ENCODE measurements at places on chromosomes 4 and X.

GRCh38 chrX:134929808-134930207, 61.0 kb upstream of the SMIM10 start:
- DNase-seq, result no peak

DNA sequence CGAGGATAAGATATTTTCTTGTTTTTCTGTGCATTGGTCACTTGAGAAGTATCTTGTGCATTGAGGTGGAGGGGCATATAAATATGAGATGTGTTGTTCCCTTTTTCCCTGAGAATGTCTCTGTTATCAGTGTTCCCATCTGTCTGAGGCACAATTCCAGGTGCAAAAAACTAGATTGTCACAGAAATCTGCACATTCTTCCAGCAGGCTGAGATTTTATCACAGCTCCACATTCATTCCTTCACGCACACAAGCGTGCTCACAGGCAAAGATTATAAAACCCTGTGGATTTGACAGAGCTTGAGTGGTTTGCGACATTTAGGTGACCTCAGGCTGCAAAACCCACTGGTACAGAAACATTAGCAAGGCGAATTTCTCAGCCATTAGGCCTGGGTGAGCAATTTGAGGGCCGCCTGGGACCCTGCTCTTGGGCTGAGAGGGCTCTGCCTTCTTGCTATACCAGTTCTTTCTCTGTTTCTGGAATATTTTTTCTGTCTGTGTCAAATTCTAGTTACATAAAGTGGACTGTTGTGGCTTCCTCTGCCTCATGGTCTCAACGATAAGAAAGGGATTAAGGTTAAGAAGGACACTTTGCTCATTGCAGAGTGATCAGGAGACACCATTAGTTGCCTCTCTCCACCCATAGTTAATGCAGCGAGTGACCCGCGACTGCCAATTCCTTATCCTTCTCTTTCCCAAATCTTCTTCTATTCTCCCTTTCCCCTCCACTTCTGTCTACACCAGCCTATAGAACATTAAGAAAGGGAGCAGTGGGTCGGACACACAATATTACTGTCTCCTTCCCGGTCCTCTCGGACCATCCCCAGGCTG, 86.7 kb upstream of the C1QTNF7 start:
- no peak for DNase-seq

DNA sequence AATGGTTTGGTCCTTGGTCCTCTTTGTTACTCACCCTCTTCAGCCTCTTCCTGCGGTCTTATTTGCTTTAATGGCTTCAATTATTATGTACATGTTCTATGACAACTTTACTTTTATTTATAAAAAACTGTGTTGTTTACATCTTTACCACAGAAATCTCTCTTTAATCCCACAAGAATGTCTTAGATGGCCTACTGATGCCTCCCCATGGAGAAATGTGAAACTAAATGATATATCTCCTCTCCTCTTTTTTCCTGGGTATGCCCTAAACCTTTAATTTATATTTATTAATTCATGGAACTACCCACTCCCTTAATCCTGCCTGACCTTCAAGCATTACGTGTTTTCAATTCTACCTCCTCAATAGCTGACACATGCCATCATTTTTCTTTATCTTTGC, 573.2 kb downstream of the CENPC start:
- no peak for DNase-seq

- DNase-seq, result no peak
Observed at GRCh38 chr4:41652971-41653370, 95.6 kb downstream of the PHOX2B start.

- no peak for DNase-seq
Observed at GRCh38 chrX:129908636-129909035, 2.7 kb downstream of the UTP14A start.

GRCh38 chr4:164828955-164829354, 48.0 kb upstream of the APELA start:
- DNase-seq, result no peak

DNA sequence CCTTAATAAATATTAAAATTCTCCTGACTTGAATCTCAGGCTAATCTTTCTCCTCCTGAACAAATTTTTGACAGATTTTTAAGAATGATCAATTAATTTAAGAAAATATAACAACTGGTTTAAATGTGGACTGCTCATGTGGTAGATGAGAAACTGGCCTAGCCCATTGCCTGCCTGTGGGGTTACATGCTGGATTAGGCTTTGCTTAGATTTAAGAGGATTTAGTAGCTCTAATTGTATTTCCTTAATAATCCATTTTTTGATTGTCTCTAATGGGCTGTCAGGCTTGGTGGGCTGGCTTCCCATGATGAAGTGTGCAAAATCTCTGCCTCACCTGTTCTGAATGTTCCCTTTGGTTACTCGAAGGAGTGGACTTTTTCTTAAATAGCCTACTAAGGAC, 27.8 kb upstream of the LIMCH1 start:
- no peak for DNase-seq

DNA sequence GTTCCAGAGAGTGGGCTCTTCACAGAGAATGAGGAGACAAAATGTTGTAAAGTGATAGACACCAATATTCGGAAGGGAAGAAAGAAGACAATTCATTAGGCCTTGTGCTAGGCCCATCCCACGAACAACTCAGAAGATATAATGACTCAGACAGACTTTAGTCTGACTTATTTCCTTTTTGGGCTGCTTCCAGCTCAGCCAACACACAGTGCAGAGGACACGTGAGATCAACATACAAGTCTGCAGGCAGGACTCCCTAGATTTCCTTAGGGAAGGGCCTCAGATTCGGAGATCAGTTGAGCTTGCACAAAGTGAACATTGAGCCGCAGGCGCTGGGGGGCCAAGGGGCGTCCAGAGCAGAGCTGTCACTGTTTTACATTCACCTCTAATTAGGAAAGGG, 290.7 kb upstream of the TENM3 start:
- DNase-seq, result no peak

GRCh38 chr4:138689187-138689586, 326.4 kb upstream of the NOCT start:
- DNase-seq, result no peak

DNA sequence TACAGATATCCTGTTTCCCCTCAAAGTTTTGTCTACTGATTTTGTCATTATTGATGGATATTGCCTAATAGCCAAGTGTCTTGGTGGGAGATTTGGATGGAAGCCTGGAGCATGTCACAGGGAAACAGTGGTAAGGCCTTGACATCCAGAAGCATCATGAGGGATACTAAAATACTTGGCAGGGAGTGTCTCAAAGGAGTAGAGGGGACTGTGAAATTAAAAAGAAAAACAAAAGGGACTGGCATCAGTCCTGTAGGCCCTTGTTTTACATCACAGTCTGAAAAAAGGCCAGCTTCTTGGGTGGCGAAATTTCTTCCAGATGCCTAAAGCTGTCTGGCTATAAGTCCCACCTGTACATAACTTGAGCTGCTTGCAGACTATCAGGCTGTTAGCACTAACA, 83.8 kb downstream of the GUCY2F start:
- DNase-seq, result no peak

DNA sequence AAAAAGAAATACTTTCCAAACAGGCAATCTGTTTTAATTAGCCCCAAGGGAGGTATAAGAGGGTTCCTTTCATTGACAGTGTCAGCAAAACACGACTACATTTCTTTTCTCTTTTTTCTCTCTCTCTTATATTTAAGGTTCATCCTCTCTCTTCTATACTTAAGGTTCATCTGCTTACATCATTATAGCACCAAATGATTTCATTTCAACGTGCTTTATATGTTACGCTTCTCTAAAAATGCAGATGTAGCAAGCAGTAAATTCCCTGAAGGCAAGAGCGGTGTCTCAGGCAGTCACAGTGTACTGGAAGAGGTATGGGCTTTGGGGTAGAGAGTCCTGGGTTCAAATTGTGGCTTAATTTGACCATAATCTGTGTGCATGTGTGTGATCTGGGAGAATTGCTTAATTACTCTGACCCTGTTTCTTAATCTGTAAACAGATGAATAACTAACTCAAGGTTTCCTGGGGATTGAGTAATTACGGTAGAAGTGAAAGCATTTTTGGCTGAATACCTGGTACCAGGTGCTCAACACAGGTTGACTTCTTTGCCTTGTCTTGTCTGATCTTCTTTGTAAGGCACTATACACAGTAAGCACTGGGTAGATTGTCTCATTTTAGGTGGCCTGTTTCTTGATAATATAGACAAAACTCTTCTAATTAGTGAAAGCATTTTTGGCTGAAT, 180.8 kb downstream of the SPRY1 start:
- no peak for DNase-seq

- DNase-seq, result no peak
Observed at GRCh38 chr4:42751587-42751986, 94.7 kb upstream of the ATP8A1 start.

GRCh38 chrX:18875256-18875878, 108.5 kb downstream of the PHKA2 start:
- DNase-seq, result no peak

- no peak for DNase-seq
Observed at GRCh38 chrX:153634832-153635231, 12.2 kb upstream of the DUSP9 start.

DNA sequence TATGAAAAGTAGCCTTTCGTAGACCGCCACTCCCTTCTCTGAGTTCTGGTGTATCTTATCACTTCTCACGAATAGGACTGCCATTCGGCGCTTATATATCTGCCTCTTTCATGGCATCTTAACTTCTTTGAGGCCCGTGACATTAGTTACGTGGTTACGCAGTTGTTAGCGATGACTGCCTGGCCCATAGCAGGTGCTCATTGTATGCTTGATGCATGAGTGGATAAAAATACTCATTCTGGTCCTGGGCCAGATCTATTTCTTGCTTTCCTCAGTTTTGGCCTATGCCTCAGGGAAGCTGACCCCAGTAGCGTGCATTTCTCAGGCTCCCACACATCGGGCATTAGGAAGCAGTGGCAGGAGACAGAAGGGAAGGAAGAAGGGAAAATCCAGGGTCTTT, 60.7 kb upstream of the PITX2 start:
- no peak for DNase-seq

- DNase-seq, result no peak
Observed at GRCh38 chr4:53695540-53696463, 104.5 kb upstream of the LNX1 start.

GRCh38 chrX:132671229-132671641, 182.4 kb upstream of the MBNL3 start:
- no peak for DNase-seq

- no peak for DNase-seq
Observed at GRCh38 chr4:106258145-106259045, 57.6 kb downstream of the TBCK start.

- DNase-seq, result no peak
Observed at GRCh38 chr4:169952236-169953002, 73.8 kb downstream of the MFAP3L start.
